Activated naive CD4-positive, alpha-beta T cell (primary cell): ENCODE measurements at places on chromosomes 5 and 9.

GRCh38 chr9:120710110-120710981 lies 3.9 kb downstream of the MEGF9 start:
- DNase-seq: no peak

DNA sequence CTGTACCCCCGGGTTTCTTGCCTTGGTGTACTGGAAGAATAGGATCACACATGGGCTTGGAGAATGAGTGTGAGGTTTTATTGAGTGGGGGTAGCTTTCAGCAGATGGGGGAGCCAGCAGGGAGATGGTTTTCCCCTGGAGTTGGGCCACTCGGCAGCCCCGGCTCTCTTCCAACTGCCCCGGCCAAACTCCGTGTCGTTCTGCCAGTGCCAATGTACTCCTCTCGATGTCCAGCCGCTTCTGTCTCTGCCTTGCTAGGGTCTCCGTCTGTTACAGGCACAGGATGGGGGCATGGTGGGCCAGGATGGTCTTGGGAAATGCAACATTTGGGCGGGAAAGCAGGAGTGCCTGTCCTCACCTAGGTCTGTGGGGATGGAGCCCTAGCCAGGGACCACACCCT lies 7.6 kb upstream of the PLPP6 start:
- no peak for DNase-seq

GRCh38 chr5:94784536-94785505 lies 166.4 kb downstream of the SLF1 start:
- DNase-seq: no peak

GRCh38 chr5:10172247-10172646 lies 77.4 kb downstream of the ATPSCKMT start:
- DNase-seq: no peak

DNA sequence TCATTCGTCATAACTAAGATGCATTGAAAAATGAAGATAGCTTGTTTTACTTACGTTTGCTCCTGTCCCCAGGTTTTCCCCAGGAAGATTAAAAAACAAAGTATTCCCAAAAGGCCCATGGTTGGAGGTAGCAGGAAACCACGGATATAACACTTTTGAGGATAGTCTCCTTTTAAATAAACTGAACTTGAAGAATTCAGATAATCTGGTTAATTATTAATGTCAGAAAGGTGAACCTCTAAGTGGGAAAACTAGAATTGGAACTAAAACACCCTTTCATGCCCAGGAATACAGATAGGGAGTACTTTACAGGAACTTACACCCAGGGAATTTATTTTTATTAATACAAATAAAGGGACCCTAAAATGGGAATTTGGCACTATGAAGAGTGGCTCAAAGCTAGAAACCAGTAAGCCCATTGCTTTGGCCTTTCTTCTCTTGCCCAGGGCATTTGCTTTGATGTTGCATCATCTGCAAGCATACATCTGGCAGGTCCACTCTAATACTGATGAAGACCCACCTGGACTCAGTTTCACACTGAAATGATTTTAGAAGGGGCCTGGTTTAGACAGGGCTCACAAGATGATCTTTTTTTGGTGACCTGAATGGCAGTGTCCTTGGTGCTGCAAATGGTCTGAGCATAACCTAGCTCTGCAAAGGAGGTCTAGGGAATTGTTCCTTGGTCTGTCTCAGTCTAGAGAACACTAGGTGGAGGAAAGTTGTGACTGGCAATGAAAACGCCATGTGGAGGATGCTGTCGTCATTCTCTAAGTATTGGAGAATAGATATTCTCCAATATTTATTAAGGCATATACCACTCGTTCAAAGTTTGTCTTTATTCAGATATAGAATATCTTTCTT lies at the start of gene C5:
TSS of gene C5 (minus strand) at position 148 of the 861 bp plus-strand sequence. CDS start at position 119, 29 bp downstream.
- DNase-seq: no peak

DNA sequence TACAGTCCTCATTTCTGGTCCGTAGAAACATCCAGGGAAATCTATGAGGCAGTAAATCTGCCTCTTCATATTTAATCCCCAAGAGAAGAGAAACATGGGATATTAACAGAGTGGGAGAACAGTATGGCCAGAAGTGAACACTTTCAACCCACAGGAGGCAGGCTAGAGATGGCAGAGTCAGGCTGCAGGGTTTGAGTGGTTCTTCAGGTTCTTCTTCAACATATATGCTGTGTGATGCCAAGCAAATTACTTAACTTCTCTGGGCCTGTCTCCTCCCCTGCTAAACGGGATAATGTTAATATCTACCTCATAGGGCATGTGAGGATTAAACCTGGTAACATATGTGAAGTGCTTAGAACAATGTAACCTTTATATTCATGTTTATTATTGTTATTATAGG lies 321.8 kb downstream of the PSAT1 start:
- no peak for DNase-seq

- no peak for DNase-seq
Measured at GRCh38 chr5:67363963-67364362, 167.4 kb upstream of the CD180 start.

DNA sequence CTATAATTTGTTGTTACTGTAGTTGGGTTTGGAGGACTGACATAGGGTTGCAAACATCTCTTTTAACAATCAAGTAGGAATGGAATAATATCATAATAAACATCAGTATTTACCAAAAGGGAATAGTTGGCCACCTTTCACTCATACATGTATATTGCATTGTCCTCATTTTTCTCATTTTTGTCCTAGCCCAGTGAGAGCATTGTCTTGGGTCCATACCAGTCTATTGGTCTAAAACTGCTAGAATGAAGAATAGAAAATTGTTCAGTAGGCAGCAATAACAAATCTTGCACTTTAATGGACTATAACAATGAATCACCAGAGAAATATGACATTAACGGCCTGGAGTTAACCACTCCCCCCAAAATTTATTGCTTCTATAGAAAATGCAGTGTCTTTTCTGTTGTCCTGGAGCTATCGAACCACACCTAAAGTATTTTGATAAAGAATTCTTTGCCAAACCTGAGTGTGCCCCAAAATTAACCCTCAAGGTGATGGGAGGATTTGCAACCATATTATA lies 80.9 kb upstream of the IL33 start:
- DNase-seq: no peak

DNA sequence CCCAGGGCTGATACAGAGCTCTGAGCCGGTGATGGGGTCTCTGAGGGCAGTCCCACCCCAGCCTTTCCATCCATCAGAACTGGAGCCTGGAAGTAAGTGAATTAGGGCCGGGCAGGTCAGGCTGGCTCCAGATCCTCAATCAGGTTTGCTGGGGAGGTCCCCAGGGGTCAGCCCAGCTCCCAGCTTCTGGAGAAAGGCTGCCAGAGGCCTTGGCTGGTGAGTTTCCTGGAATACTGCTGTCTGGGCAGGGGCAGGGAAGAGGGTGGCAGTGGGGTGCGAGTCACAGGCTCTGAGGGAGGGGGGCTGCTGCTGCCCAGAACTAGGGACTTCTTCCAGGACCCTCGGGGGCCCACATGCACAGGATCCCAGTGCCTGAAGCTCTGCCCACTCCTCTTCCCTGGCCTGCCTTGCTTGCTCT lies 200.6 kb upstream of the MVB12B start:
- no peak for DNase-seq

- DNase-seq: no peak
Measured at GRCh38 chr9:27445688-27446087, 78.4 kb upstream of the IFNK start.

DNA sequence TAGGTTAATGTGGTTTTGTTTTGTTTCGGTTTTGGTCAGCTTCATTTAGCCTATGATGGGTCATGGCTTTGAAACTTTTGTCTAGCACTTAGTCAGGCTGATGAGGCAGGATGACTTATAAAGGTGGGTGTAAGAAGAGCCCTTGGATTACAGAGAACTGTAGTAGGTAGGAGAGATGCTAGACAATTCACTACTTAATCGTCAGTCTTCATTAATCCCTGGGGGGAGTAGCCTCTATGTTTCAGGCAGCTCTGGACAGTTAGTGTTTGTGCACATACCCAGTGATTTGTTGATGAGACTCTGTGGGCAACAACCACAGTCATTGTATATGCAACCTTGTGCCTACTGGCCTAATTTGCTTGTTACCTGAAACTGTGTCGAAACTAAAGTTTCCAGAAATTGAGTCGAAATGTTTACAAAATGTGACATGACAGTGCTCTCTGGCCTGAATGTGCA lies 113.3 kb downstream of the MTREX start:
- DNase-seq: no peak

DNA sequence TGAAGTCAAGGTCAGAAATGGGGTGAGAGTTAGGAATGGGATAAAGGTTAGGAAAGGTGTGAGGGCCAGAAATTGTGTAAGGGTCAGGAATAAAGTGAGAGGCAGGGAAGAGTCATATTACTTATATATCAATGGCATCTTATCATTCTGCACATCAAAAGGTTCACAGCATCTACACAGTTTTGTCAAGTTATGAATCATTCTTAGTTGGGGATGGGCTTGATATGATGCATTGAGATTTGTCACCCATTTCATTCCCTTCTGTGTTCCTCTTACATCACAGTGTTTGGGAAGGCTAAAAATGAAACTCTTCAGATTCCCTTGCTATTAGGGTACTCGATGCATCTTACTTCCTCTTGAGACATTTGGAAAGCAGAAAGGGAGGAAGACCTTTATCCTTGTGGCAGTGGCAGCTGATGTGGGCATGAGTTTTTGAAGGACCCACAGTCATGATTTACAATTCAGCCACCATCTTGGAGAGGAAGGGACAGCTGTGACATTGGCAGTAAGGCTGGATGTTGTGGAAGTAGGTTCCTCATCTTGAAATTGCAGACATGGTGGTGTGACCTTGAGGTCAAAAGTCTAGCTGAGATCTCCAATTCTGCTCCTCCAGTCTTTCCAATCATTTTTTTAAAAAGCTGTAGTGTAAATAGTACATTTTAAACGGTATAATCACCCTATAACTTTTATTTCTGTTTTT lies 24.2 kb upstream of the NPR3 start:
- DNase-seq: no peak

DNA sequence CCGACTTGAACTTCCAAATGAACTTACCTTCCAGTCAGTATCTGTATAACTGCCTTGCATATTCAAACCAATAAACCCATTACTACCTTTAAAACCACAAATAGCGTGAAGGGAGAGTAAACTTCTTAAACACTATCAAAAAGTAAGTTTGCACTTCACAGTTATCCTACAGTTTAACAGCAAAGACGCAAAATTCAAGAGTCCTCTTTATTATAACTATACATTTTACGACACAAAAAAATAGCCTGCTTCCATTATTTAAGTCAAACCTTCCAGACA lies 1.8 kb downstream of the PTBP3 start:
- DNase-seq: no peak

DNA sequence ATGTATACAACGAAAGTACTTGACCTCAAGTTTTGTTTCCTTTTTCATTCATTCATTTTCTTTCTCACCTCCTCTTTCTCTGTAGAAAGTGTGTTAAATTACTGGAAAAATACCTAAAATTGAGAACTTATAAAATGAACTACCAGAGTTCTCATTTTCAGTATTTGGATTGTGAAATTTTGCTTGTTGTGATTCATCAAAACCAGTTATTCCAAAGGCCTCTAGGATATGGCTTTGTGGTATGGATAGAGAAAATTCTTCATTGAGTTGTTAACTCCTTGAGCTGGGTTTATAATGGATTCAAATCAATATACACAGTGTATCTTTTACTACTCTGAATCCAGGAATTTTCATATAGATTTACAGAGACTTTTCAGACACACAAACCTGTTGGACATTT lies 287.6 kb downstream of the KDM4C start:
- no peak for DNase-seq

DNA sequence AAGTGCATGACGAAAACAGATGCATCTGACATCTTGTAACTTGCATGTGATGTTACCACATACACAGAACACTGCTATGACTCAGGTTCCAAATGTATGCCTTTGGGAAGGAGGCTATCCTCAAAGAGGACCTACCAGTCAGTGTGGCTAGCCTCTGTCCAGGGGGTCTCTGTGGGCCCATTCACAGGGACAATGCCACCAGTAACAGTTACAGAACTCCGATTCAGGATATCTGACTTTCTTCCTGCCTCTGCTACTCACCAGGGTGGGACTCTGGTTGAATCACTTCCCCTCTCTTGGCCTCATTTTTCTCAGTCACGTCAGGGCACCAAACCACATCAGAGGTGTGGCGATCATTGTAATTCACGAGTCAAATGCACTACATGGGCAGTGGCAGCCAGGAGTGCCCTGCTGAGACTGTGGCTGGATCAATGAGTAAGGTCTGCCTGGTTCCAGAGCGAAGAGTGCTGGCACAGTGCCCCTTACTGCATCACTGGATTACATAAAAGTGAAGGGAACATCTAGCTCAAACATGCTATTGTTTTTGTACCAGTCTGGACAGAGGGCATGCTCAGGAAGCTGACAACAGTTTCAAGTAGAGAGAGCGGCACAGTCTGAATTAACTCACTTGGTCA lies 13.2 kb downstream of the ATOX1 start:
- no peak for DNase-seq
